ENCODE measurements at places on chromosomes 2 and 18.

DNA sequence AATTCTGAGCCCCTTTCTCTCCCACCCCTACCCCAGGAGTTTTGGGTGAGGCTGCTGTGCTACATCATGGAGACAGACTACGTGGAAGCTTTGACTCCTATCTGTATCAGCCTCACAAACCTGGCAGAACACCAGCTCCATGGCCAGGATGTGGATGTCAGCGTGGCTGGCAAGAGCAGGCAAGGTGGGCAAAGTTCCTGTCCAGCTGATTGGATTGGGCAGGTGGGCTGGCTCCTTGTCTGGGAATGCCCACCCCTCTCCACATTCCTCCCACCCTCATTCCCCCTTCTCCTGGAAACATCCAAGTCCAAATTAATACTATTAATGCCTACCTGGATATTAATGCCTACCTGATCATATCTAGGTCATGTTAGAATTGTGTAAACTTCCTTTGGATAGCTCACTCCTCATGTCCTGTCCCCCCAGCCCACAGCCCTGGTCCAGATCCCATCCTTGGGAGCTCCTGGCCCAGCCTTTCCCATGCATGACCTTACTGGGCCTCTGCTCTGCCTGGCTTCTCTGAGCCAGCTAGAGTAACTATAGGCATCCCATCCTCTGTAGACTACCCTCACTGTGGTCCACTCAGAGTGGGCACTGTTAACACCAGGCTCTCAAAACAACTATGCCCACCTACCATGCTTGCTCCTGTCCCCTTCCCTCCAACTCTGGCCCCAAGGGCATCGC is 24.1 kb downstream of the MROH2A start:
- H3K36me3 ChIP-seq: no peaks in the 10 kb centered on the region
- H3K4me3 ChIP-seq: no peak overlapping the region
- no peak overlapping the region for H3K27ac ChIP-seq

DNA sequence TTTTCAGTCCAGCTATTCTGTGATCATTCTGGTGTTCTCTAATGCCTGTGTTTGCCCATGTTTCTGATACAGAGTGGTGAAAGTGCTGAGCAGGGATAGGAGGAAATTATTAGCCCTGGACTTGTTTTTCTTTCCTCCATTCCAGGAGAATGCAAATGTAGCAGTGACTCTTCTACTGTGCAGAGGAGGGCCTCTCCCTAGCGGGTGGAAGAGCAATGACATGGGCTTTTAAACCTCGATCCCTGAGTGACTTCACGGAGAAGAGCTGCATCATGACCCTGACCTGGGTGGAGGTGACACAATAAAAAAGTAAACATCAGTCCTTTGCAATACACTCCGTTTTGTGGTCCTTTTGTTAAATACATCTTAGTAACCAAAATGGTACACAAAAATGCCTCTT is 68.0 kb upstream of the NETO1 start:
- no peaks in the 10 kb centered on the region for H3K4me1 ChIP-seq
- H3K27ac ChIP-seq: no peak overlapping the region
- H3K36me3 ChIP-seq: no peaks in the 10 kb centered on the region
- no peaks in the 10 kb centered on the region for H3K27me3 ChIP-seq
- DNase-seq: no peak

DNA sequence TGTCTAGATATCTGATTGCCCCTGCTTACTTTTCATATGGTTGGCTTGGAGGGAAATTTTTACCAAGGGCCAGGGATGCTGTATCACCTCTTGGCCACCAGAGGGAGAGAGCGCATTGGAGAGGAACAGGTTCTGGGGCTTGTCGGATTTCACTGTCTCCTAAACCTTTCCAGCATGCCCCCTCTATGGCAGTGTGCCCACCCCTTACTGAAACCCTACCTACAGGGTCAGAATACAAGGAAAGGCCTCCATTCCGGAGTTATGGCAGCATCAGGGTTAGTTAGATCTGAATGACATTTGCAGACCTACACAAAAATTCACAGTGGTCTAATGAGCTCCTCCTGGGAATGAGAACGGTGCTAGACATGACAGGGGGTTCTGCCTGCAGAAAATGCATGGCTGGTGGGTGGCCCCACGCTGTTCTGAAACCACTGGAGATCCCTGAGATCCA is 5.8 kb downstream of the SLC14A2 start:
- H3K36me3 ChIP-seq: no peaks in the 10 kb centered on the region
- peaks cover 10% of the 10 kb centered on the region for H3K27me3 ChIP-seq
- no peak overlapping the region for H3K4me3 ChIP-seq
- no peak overlapping the region for H3K27ac ChIP-seq
- DNase-seq: no peak

- H3K36me3 ChIP-seq: no peaks in the 10 kb centered on the region
- H3K4me1 ChIP-seq: no peaks in the 10 kb centered on the region
- no peak overlapping the region for H3K4me3 ChIP-seq
- no peak for DNase-seq
- H3K27ac ChIP-seq: no peak overlapping the region
- peaks cover 98% of the 10 kb centered on the region for H3K27me3 ChIP-seq
Measured at GRCh38 chr2:3672861-3673678, 15.1 kb downstream of the ALLC start.

- H3K4me3 ChIP-seq: no peak overlapping the region
- no peaks in the 10 kb centered on the region for H3K36me3 ChIP-seq
- H3K27me3 ChIP-seq: peaks cover 10% of the 10 kb centered on the region
- no peaks in the 10 kb centered on the region for H3K4me1 ChIP-seq
- no peak overlapping the region for H3K27ac ChIP-seq
Measured at GRCh38 chr2:76640905-76641304, 881.3 kb downstream of the LRRTM4 start.

DNA sequence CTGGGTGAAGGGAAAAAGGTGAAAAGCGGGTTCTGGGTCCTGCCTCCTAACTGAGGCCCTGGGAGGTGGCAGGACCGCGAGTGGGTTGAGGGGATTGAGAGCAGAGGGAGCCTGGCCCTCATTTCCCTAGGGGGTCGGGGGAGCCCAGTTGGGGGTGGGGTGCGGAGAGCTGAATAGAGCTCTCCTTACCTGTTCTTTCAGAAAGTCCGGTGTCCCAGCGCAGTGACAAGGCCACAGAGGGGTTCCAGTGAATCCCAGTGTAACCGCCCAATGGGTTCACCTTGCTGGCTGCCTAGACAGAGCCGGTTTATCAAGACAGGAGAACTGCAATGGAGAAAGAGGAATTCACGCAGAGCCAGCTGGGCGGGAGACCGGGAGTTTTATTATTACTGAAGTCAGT is 22.4 kb downstream of the TMEM177 start:
- no peak for DNase-seq
- no peaks in the 10 kb centered on the region for H3K36me3 ChIP-seq
- H3K4me1 ChIP-seq: no peaks in the 10 kb centered on the region

DNA sequence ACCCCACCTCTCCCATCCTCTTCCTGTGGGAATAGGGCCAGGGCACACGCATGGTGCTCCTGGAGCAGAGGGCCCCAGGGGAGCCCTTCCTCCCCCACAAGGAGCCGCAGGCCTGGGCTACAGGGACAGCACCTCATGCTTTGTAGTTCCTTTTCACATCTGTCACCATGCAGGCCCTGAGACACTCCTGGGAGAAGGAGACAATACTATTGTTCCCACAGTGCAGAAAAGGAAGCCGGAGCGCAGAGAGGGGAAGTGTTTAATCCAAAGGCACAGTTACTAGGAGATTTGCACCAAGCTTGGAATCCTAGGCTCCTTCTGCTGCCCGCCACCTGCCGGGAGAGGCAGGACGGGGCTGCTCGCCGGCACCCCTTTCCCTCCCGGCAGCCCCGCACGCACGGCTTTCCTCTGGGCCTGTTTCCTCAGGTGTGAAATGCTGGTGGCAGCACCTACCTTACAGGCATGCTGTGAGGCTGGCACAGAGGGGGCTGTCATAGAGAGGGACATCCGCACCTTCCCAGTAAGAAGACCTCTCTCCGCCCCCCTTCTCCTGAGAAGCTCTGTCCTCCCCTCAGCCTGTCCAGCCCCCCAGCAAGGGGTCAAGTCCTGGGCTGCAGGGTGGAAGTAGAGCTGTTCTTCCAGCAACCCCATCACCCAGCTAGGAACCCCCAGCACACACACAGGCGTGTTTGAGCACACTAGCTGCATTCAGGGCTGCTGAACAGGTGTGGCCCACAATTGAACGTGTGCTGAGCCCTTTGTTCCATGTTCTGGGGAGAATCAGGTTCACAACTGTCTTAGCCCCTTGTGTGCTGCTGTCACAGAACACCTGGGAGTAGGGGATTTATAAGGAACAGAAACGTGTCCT is 62.6 kb downstream of the SMAD7 start:
- no peaks in the 10 kb centered on the region for H3K4me1 ChIP-seq
- H3K4me3 ChIP-seq: no peak overlapping the region
- no peaks in the 10 kb centered on the region for H3K27me3 ChIP-seq
- no peak overlapping the region for H3K27ac ChIP-seq

- H3K4me1 ChIP-seq: no peaks in the 10 kb centered on the region
- H3K27me3 ChIP-seq: no peaks in the 10 kb centered on the region
- H3K27ac ChIP-seq: no peak overlapping the region
- H3K4me3 ChIP-seq: no peak overlapping the region
Measured at GRCh38 chr18:29074147-29074546, 897.2 kb upstream of the CDH2 start.

DNA sequence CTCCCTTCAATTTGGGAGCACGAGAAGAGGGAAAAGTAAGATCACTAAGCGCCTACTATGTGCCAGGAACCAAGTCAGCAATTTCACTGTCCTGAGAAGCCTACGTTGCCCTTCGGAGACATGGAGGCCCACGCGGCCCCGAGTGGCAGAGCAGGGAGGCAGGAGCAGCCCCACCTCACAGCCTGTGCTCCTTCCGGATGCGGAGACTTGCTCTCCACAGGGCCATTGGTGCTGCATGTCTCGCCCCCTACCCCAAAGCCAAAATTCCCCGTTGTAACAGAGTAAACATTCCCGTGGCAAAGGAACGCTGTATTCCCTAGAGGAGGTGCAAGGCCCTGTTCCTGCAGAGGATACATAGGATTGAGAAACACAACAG is 4.5 kb downstream of the SLC14A2 start:
- H3K27ac ChIP-seq: no peak overlapping the region
- no peaks in the 10 kb centered on the region for H3K4me1 ChIP-seq
- no peak overlapping the region for H3K4me3 ChIP-seq
- H3K27me3 ChIP-seq: peaks cover 10% of the 10 kb centered on the region

- no peak overlapping the region for H3K27ac ChIP-seq
- no peak overlapping the region for H3K4me3 ChIP-seq
- H3K36me3 ChIP-seq: no peaks in the 10 kb centered on the region
- DNase-seq: no peak
Measured at GRCh38 chr18:57909620-57910019, 106.5 kb upstream of the ATP8B1 start.

- H3K27ac ChIP-seq: peak overlapping the region; percentile 84
- H3K4me3 ChIP-seq: no peak overlapping the region
- DNase-seq: peak; percentile 43
- H3K4me1 ChIP-seq: peaks cover 47% of the 10 kb centered on the region
Measured at GRCh38 chr18:51614033-51614432, 416.6 kb upstream of the MEX3C start.

DNA sequence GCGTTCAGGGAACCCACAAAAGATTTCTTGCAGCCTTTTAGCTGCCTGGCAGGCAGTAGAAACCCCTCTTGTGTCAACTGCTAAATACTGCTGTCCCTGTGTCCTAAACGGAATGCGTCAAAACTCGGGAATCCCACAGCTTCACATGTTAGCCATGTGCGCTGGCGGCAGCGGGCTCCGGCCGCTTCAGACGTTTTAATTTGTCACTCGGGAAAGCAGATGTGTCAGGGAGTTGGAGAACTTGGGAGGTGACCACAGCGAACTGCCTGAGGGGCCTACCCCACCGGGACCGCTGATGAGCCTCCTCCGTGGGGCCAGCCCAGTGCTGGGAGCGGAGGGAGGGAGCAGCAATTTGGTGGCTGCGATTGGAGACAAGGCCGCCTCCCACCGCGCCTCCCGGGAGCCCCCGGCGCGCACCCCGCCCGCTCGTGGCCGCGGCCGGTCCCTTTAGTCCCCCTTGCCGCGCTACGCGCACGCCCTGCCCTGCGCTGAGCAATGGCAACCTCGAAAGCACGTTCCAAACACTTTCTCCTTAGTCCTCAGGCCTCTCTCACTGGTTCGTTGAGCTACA is 146.1 kb upstream of the SATB2 start:
- no peak for DNase-seq
- peaks cover 13% of the 10 kb centered on the region for H3K27me3 ChIP-seq
- no peaks in the 10 kb centered on the region for H3K4me1 ChIP-seq
- H3K36me3 ChIP-seq: no peaks in the 10 kb centered on the region

GRCh38 chr2:13035866-13036265 is 319.1 kb downstream of the TRIB2 start:
- no peak overlapping the region for H3K27ac ChIP-seq
- no peak overlapping the region for H3K4me3 ChIP-seq
- no peaks in the 10 kb centered on the region for H3K36me3 ChIP-seq
- no peaks in the 10 kb centered on the region for H3K4me1 ChIP-seq
- peaks cover 12% of the 10 kb centered on the region for H3K27me3 ChIP-seq

DNA sequence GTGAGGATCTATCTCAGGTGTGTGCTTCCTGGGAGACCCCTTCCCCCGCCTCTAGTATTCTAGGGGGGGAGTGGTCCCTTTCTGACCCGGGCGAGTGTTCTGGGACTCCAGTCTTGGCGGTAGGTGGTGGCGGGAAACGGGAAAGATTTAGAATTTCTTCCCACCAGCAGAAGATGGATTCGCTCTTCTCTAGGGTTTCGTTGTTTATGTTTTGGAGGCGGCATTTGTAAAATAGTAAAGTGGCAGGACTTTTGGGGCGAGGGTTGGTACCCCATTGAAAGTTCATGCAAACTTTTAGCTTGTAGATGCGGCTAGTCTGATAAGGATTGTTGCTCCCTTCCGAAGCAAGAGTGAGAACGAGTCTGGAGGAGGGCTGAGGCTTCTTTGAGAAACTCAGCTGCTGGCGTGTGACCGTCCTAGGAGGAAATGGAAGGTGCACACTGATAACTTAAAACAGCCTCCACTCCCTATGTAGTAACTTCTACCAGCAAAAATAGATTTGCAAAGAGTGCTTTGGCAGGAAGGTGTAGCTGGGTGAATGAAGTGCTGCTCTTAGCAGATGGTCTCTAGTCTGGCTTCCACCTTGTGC is 412 bp downstream of the GPD2 start:
- peak overlapping the region; percentile 95 for H3K27ac ChIP-seq
- peak overlapping the region; percentile 65 for H3K4me3 ChIP-seq

DNA sequence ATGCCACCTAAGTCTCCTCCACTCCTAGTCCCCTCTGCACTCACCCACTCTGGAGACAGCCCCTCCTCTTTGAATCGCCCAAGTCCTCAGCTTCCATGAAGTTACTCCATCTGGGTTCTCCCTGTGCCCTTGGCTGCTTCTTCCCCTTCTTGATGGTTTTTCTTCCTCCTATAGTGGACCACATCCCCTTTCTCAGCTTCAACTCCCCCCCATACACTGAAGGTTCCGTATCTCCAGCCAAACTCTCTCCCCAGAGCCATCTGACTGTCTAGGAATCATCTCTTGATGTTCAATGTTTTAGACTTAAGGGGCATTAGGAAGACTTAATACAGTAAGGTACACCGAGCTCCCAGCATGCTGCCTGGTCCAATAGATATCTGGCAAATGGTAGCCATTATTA is 39.6 kb downstream of the EMX1 start:
- no peak overlapping the region for H3K4me3 ChIP-seq
- no peaks in the 10 kb centered on the region for H3K27me3 ChIP-seq
- H3K36me3 ChIP-seq: no peaks in the 10 kb centered on the region
- no peak for DNase-seq
- no peaks in the 10 kb centered on the region for H3K4me1 ChIP-seq

All from PC-9 (cell line).